ENCODE measurements at places on chromosomes 11 and 22. TPM values are rescaled to one million over a fixed set of nuclear protein-coding genes. Genes with fewer than 3 reads are reported as not detected.

Gene IMMP1L
- 2.0 TPM for total RNA-seq

Gene TMPRSS6
- 0.12 TPM for total RNA-seq

Gene FAM227A
- total RNA-seq: 1.8 TPM

Gene FIBIN
- total RNA-seq: 80.4 TPM

Gene POTEH
- not detected for total RNA-seq

Gene KRTAP5-11
- not detected for total RNA-seq

Gene LRRC4C
- total RNA-seq: 0.12 TPM

Gene APOL5
- not detected for total RNA-seq

Gene PDE3B
- 0.34 TPM for total RNA-seq

Gene CST6
- total RNA-seq: not detected

Gene CEP126
- 1.5 TPM for total RNA-seq

Gene MMP13
- total RNA-seq: not detected

Gene SLC22A6
- not detected for total RNA-seq

Gene ZNF280B
- total RNA-seq: 1.2 TPM

Gene LYVE1
- total RNA-seq: not detected

Gene CCDC116
- total RNA-seq: not detected

Gene SLC22A9
- total RNA-seq: not detected

Gene SLC1A2
- total RNA-seq: 2.0 TPM

Gene OR8D4
- total RNA-seq: not detected

Gene JAML
- total RNA-seq: not detected

Gene HBE1
- total RNA-seq: not detected

Gene TAGLN
- 3,406 TPM for total RNA-seq

Gene LDHAL6A
- total RNA-seq: not detected

Gene CHRM1
- not detected for total RNA-seq

Gene HBB
- not detected for total RNA-seq

Gene PVALB
- not detected for total RNA-seq

Gene EIF3F
- total RNA-seq: 441 TPM

Gene CAPN5
- total RNA-seq: 12.0 TPM
